ENCODE measurements at places on chromosomes 7 and 10. TPM values are rescaled to one million over a fixed set of nuclear protein-coding genes. Genes with fewer than 3 reads are reported as not detected.
A peak's percentile ranks its signal among the peaks of the same experiment; 100 is the strongest.

DNA sequence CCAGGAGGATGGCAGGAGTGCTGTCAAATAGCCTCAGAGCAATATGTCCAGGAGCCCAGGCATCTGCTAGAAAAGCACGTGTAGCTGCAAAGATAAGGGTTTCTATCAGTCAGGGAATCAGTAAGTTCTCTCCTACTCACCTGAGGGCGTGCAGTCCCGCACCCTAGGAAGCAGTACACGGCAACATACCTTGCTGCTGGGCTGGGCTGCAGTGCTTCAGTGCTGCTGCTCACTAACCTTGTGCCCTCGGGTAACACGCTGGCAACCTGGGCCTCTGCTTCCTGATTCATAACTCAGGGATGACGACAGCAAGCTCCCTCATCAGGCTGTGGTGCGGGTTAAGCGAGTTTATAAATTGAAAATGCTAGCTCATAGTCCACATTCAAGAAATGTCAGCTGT, 29.5 kb upstream of the CCNY start:
- peak; percentile 20 for DNase-seq

GRCh38 chr7:22442187-22442881, 57.7 kb downstream of the STEAP1B start:
- DNase-seq: no peak

- DNase-seq: no peak
These were observed 1.6 kb upstream of the KBTBD2 start for GRCh38 chr7:32893207-32893524.

- no peak for DNase-seq
These were observed 2.2 kb downstream of the IDE start for GRCh38 chr10:92571649-92572048.

GRCh38 chr7:2510909-2511768, 8.4 kb upstream of the LFNG start:
- DNase-seq: no peak

The CDHR1 gene
- total RNA-seq: 0.32 TPM

The TAS2R3 gene
- 7.5 TPM for total RNA-seq

The OR2A1 gene
- total RNA-seq: 0.05 TPM

DNA sequence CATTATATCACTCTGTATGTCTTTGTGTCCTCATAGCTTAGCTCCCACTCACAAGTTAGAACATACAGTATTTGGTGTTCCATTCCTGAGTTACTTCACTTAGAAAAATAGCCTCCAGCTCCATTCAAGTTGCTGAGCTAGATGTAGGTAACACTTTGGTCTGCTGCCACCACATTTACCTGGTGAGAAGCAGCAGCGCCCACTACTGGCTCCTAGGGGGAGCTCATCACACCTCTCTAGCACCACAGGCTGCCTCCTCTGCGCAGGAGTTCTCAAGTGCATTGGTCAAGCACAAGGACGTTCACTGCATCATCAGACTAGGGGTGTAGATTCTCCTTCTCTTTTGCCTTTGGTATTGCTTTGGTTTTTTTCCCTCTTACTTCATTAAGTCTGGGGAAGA, 530.9 kb upstream of the AUTS2 start:
- no peak for DNase-seq

The PRSS37 gene
- not detected for total RNA-seq

GRCh38 chr10:21889477-21890275, 113.9 kb downstream of the DNAJC1 start:
- no peak for DNase-seq

DNA sequence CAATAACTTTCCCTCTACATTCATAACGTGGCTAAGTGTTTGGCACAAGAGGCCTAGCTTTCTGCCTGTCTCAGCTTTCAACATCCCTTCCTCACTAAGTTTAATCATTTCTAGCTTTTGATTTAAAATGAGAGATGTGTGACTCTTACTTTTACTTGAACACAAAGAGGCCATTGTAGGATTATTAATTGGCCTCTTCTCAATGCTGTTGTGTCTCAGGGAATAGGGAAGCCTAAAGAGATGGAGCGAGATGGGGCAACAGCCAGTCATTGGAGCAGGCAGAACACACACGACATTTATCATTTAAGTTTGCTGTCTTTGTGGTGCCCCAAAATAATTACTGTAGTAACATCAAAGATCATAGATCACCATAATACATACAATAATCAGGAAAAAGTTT, 167.1 kb upstream of the TRIM24 start:
- no peak for DNase-seq

- DNase-seq: no peak
These were observed 32.0 kb downstream of the SRRM3 start for GRCh38 chr7:76233538-76234281.

The ACHE gene
- 4.0 TPM for total RNA-seq

DNA sequence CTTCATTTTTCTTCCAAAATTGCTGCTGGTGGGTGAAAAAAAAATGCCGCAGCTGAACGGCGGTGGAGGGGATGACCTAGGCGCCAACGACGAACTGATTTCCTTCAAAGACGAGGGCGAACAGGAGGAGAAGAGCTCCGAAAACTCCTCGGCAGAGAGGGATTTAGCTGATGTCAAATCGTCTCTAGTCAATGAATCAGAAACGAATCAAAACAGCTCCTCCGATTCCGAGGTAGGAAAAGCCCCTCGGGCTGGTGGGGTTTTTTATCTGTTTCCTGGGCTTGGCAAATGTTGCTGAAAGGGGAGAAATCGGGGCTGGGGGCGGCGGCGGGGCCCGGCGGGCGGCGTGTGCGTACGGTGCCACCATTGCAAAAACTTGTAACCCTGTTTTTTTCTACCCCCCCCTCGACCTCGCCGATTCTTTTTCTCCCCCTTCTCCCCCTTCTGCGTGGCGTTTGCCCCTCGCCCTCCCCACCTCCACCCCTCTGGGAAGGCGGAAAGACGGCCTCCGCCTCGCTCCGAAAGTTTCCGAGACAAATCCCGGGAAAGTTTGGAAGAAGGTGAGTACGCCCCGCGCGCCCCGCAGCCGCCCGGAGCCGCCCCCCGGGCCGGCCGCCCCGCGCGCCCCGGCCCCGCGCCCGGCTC, 789 bp downstream of the TCF7L2 start:
- no peak for DNase-seq

The NXPH1 gene
- total RNA-seq: 2.0 TPM

The NPTX2 gene
- 7.2 TPM for total RNA-seq
